ENCODE measurements at places on chromosomes 2 and 18.

GRCh38 chr2:236968880-236969534 lies 116.7 kb upstream of the COPS8 start:
- no peak for DNase-seq

DNA sequence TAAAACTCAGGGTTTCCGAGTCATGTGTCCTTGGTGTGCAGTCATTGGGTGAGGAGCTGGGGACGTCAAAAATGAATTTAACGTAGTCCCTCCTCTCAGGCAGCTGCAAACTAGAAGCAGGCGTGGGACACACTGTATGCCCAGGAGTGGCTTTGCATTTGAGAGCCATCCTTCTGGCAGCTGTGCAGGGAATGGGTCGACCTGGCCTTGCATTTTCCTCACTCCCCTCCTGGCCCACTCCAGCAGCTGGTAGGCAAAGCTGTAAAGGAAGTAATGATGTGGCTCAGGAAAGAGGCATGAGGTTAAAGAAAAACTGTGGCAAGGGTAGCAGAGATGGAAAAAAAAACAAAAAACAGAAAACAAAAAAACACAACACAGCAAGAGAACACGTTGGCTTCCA lies 46.5 kb downstream of the RNF144A start:
- DNase-seq: no peak

- DNase-seq: no peak
These were observed 1.7 kb downstream of the INPP5D start for GRCh38 chr2:233061591-233062450.

DNA sequence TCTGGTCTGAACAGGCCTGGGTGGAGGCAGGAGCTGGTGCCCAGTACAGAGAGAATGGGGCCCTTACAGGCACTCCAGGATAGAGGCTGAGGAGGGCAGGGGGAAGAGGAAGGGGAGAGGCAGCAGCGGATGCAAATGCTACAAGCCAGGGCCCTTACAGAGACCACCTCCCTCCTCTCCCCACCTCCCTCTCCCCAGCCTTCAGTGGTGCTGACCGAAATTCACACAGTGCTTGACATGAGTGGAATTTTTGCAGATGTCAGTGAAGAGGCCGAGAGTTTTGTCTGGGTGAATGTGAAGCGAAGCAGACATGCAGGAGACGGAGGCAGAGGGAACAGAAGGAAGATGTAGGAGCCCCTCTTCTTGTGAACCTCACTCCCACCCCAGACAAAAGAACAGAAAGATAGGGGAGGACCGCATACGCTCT lies 31.9 kb downstream of the CIB4 start:
- DNase-seq: no peak

DNA sequence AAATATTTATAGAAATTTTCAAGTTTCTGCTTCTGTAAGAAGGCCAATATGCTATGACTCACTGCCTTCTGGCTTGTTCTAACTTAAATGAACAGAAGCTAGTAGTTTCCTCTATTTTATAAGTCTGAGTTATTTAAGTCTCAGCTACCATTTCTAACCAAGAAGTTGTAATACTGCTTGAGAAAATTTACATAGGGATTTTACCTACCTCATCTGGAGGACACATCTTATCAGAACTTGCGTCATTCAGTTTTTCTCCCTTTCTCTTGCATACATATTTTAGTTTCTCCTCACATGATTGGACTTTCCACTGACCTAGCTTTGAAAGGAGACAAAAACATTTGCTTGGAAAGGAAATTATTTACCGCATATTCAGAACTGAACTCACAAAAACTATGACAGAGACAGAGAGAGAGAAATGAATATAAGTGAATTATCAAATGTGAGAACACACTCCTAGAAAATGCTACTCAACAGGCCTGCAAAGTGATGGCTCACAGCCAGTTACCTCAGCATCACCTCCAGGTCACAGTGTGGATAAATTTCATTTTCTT lies 81.1 kb upstream of the CD302 start:
- DNase-seq: no peak

GRCh38 chr2:189933041-189933440 lies 129.5 kb downstream of the MSTN start:
- DNase-seq: no peak

DNA sequence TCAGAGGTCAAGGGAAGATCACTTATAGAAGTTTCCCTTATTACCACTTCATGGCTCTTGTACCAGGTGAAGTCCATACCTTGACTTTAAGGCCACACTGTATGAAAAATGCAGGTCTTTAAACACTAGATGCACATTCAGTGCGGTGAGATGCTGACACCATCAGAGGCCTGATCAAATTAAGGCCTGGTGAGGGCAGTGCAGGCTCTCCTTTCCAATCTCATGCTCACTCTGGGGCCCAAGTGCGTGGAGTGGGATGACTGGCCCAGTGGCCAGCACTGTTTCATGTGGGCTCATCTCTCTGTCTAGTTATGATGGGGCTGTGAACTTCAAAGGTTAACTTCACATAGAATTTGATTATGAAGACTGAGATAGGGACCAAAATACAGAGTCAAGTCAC lies 281.1 kb downstream of the SLC4A3 start:
- no peak for DNase-seq

DNA sequence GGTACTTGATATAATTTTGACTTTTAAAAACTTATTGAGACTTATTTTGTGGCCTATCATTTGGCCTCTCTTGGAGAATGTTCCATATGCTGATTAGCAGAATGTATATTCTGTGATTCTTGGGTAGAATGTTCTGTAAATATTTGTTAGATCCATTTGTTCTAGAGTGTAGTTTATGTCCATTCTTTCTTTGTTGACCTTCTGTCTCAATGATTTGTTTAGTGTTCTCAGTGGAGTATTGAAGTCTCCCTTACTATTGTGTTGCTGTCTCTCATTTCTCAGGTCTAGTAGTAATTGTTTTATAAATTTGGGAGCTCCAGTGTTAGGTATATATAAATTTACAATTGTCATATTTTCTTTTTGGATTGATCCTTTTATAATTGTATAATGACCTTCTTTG lies 349.6 kb upstream of the CWC22 start:
- DNase-seq: no peak

DNA sequence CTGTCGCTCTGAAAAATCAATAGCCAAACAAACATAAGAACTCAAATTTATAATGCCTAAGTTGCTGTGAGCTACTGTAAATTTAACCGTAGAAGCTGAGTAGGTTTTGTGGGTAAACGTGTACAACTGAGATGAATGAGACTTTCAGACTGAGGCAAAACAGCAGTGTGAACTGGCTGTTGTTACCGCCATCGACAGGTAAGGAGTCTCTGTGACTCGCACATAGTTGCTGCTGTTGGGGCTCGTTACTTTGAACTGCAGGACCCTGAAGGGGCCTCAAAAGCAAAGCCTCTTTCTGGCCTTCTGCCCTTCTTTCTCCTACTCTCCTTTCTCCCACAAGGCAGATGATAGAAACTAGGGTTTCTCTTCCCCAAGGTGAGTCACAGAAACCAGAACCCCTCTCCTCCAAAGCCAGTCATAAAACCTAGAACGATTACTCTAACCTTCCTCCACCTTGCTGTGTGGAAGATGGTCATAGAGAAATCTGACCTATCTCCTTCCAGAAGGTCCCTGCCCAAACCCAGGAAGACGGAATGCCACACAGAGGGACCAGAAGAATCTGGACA lies 101.2 kb downstream of the DLGAP1 start:
- no peak for DNase-seq

DNA sequence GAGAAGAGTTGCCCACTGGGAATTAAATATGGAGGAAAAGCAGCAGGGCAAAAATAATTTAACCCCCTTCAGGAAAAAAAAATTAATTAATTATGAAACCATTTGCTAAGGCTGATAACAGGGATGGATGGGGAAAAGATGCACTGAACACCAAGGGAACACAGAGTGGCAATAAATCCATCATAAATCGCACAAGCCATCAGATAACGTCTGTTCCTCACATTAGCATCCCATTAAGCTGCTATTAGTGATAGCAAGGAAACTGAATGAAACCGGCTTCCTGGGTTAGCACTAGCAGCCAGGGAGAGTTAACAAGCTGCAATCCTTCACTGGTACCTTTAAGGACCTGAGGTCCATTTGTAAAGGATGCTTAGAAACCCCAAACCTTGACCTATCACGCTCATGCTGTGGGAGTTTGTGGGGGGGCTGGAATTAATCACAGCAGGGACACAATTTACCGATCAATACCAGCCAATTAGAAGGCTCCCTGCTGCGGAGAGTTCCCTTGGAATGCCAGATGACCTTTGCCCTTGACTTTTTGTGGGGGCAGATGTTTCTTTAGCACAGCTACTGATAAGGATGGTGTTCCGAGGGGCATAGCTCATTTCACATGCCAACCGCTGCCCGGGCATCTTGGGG lies 175.5 kb upstream of the KLF7 start:
- DNase-seq: no peak

- peak; percentile 2 for DNase-seq
These were observed 105.5 kb downstream of the NOL10 start for GRCh38 chr2:10584242-10584753.

DNA sequence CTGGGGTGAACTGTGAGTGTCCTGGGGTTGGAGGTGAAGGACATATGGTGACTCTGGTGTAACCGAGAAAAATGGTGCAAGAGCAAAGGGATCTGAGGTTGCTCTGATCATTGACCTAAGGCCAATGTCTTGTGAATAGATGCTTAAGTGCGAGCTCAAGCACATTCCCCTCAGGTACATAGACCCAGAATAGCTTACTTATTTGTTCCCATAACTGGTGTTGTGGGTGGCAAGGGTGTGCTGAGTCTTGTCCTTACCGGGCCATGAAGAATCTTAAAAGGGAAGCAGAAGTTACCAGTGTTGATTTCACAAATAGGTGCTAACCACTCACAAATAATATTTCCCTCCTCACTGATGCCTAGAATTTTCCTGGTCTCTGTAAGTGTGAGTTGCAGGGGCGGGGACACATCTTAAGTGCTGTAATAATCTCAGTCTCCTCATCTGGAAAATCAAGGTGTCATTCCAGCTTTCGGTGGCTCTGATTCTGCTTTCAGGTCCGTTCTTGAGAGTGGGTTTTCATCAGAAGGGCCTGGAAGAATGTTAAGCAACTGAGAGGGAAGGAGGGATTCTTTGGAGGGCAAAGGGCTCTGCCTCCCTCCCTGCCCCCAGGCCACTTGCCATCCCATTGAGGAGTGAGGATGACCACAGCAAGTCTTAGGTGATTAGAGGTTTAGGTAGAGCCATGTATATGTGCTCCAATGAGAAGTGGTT lies 54.9 kb downstream of the LIPG start:
- DNase-seq: no peak

DNA sequence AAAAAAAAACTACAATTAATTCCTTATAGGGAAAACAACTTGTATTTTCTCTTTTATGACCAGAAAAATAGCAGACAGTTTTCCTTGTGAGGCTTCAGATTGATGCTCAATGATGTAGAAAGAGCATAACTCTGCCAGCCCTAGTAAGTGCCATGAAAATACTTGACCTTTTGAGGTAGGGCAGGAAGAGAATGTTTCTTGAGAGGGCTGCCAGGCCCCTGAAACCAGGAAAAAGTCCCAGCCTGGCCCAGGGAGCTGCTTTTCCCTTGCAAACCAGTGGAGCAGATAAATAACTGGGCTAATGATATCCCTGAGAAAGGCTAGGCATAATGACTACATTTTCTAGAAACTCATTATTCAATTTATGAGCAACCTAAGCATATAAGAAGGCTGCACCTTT lies 126.8 kb downstream of the SLC8A1 start:
- no peak for DNase-seq

DNA sequence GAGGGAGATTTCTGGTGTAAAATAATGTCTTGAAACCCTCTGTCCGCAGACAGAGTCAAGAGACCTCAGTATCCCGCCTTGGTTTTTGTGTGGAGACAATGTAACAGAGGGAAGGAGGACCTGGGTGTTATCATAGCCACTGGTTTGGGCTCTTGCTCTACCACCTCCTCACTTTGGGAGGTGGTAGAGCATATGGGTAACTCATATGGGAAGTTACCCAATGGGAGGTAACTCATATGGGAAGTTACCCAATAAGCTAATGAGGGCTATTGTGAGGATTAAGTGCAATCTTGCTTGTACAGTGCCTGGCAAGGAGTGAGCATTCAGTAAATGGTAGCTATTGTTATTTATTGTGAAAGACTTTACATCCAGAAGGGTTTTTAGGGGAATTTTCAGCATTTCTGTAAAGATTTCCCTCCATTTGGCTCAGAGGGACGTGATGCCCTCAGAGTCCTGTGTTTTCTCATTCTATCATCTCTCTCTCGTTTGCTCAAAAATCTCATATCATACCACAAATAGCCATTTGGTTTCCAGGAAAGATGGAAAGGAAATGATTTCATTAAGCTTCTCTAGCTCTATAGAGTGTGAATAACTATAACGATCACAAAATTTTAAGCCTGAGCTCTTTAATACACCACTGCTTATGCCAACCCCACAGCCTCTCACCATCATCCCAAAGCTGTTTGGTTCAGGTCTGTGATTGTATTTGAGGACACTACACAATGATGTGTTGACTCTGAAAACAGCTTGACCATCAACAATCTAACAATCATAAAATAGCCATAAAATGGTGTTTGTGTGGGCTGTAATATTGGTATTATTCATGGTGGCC lies 307.7 kb downstream of the STK39 start:
- no peak for DNase-seq

- DNase-seq: no peak
These were observed 13.3 kb upstream of the POLE4 start for GRCh38 chr2:74944987-74945787.

GRCh38 chr2:119517433-119517832 lies 6.8 kb downstream of the SCTR start:
- DNase-seq: no peak

DNA sequence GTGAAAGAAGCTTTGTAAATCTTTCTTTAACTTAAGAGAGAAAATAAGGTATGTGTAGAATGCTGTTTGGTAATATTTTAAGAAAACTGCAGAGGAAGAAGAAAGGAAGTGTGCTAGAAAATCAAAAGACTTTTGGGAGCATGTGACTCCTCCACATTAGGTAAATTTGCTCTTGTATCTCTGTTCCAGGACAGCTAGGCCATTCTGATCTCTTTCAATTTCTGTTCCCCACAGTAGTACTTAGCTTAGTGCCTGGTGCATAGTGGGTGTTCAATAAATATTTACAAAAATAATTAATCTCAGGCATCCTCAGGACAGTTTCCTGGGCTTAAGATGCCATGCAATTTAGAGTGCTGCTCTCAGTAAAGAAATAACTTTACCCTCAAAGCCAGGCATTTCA lies 105.0 kb downstream of the GPD2 start:
- DNase-seq: no peak

DNA sequence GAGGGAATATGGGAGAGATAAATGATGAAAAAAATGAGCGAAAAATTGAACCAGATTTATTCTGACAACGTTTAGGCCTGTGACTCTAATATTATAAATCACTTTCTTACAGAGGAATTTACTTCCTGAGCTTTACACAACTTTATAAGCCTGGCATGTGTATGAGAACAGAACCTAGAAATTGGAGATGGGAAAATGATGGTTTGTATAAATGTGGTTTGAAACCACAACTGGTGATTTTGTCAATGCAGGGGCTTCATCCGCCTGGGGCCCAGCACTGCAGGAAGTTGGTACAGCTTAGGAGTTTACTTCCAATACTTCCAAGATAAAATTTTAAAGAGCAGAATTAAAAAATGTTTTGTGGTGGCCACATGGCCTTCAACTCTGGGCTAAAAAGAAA lies 82.3 kb downstream of the VAPA start:
- no peak for DNase-seq

Measured in amniotic stem cell (primary cell).